H4 (cell line): ENCODE measurements at places on chromosomes 4 and X.

DNA sequence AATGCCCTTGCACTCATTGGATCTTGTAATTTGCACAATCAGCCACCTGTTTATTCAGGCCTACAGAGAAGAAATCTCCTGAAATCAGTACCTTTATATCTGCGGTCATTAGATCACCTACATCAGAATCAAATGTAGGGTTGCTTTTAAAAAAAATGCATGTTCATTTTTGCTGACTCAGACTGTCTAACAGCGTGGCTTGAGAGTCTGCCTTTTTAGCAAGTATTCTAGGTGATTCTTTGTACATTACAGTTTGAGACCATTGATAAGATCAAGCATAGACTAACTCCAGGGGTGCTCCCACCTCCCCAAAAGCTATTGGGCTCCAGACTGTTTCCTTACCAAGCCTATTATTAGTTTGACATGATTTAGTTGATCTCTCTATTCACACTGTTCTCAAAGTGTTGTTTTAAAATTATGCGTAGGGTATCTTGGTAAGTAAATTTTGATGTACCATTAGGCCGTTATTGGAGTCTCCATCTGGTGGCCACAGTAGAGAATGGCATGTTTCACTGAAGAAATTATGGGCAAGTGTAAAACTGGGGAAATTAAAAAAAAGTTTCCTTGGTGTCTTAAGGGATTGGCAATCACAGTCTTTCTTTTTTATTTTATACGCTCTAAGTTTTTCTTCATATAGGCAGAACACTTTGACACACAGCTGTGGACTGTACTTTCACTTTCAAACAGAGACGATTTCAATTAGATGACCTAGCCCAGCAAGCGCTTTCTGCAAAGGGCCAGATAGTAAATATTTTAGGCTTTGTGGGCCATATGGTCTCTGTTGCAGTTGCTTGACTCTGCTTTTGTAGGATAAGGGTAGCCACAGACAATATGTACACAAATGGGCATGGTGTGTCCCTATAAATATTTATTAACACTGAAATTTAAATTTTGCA lies 33.7 kb upstream of the MSL3 start:
- peak; percentile 11 for DNase-seq

DNA sequence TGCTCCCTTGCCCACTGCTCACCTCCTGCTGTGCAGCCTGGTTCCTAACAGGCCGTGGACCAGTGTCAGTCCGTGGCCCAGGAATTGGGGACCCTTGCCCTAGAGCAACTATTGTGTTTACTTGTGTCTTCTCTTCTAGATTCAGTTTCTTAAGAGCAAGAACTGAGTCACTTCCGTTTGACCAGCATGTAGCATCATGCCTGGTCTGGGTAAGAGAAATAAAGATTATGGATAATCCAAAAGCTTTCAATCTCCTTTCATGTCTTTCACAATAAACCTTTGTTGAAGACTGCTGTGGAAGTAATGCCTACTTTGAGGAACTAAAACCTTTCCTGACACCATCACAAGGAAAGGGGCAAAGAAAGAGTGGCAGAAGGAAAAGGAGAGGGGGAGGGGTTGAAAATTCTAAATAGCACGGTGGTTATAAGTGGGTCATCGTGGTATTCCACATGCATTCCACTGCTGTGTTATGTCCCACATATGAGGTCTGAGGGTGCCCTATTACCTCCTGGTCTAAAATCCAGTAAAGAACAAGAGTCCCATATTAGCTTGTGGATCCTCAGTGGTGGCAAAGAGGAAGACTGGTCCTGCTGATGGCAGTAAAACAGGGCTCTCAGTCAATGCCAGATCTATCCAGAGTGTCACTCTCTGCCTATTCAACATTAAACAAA lies 133.4 kb downstream of the RASL11B start:
- no peak for DNase-seq

- DNase-seq = peak; percentile 35
These were observed 136.2 kb downstream of the TBC1D19 start for GRCh38 chr4:26719954-26720552.

- DNase-seq = no peak
These were observed 338.1 kb downstream of the DHRSX start for GRCh38 chrX:2162695-2163094.

- peak; percentile 46 for DNase-seq
These were observed 464 bp downstream of the RAP1GDS1 start for GRCh38 chr4:98261405-98262291.

GRCh38 chr4:4870576-4871241 lies 11.2 kb downstream of the MSX1 start:
- no peak for DNase-seq

- DNase-seq = no peak
These were observed 139.3 kb downstream of the TLL1 start for GRCh38 chr4:166012129-166013030.

GRCh38 chr4:169159624-169160171 lies 111.1 kb downstream of the SH3RF1 start:
- DNase-seq = no peak

GRCh38 chr4:103018391-103019307 lies 856 bp downstream of the SLC9B1 start:
- DNase-seq = peak; percentile 15

DNA sequence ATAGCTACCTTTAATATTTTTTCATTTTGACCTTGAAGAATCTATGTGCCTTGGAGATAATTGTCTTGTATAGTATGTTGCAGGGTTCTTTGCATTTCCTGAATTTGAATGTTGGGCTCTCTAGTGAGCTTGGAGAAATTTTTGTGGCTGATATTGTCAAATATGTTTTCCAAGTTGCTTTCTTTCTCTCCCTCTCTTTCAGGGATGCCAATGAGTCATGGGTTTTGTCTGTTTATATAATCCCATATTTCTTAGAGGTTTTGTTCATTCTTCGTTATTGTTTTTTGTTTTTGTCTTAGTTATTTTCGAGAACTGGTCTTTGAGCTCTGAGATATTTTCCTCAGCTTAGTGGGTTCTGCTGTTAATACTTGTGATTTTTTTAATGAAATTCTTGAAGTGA lies 20.7 kb downstream of the RAB40AL start:
- DNase-seq = no peak

DNA sequence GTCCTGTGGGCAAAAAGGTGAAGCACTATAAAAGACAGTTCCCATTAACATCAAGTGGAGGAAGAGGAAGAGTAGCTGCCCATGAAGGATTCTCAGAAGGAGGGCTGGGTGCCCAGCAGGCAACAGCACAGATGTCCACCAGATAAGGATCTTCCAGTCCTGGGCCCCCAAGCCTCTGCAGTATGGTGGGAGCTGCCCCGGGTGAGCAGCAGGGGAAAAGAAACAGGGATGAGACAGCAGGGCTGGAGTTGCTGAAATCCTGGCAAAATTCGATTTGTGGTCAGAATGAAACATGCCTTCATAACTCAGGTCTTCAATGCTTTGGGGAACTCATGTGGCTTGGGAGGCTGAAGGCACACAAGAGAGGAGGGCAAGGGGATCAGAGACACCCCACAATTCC lies 94.6 kb downstream of the RASL11B start:
- DNase-seq = no peak

DNA sequence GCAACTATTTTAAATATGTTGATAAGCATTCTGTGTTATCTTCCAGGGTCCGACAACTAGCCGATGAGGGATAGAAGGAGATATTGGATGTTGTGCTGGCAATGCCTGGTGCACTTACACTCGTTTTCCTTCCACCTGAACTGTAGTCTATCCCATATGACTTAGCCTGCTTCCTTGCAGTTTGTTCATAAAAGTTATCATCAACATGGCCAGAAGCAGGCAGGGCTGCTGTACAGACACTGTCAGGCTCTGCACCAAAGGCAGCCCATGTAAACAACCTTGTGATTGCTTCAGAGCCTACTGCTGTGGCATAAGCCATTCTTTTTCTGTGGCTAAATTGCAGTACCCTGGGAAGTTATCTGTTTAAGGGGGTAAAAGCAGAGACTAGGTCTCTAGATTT lies 1.6 kb downstream of the MAPK10 start:
- DNase-seq = peak; percentile 42

GRCh38 chr4:58453956-58454355 lies 1343.8 kb upstream of the IGFBP7 start:
- no peak for DNase-seq

- DNase-seq = no peak
These were observed 78.7 kb upstream of the PDE5A start for GRCh38 chr4:119707336-119707735.

DNA sequence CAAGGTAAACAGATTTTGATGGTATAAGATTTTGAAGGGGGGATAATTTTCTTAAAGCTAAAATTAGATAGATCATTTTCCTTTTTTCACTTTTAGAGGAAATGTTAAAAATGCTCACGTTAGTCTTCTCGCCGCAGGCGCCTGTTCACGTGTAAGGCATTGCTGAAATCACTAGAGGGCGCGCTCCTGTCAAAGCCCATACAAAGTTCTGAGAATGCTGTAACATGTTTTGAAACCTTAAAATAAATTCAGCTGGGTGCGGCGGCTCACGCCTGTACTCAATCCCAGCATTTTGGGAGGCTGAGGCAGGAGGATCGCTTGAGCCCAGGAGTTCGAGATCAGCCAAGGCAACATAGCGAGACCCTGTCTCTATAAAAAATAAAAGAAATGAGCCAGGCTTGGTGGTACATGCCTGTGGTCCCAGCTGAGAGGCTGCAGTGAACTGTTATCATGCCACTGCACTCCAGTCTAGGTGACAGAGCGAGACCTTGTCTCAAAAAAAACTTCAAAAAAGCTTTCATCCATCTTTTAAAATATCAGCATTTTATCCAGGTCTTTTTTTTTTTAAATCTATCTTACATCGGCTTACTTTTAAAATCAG lies 138.0 kb downstream of the RBMX2 start:
- peak; percentile 40 for DNase-seq

DNA sequence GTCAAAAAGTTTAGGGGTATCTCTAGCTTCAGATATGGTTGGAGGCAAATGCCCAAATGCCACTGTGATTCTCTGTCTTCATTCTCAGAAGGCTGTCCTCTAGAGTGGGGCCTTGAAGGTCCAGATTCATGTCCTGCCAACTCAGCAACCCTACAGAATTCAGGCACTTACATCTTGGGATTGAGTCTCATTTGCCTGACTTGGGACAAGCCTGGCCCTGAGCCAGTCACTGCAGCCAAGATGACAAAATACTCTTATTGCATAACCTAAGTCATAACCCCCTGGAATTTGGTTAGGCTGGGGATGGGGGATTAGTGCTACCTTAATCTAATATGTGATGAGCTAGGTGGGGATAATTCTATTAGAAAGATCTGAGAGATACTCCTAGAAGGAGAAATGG lies 100.5 kb downstream of the AREG start:
- DNase-seq = no peak

DNA sequence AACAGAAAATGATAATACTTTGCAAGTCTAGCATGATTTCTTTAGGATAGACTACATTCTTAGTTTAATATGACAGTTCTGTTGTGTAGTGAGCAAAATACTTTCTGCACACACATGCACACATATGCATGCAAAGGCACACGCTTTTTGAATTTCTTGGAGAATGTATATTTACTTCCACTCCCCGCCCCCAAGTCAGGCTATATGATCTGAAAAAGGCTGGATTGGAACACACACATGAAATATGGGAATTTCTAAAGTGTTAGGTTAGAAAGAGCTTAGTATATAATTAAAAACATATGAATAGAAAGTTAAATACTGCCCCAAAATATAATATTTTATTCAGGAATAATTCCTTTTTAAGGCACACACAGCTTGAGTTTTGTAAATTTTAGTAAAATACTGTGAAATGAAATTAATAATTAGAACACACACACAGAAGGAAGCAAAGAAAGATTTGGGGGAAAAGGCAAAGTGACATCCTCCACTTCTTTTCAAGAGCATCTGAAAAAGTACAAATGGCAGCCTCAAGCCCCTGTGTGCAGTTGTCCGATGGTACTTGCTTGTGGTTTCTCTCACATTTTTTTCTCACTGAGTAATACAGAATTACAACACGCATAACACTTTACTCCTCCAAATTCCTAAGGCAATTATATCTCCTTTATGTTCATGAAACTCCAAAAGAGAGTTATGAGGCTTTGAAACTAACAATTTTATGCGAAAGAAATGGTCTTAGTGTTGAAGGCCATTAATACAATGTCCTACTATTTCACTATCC lies 228.9 kb upstream of the ETNPPL start:
- DNase-seq = peak; percentile 55

GRCh38 chr4:5424901-5425300 lies 283.5 kb downstream of the EVC2 start:
- no peak for DNase-seq

GRCh38 chr4:47043821-47044220 lies 12.5 kb downstream of the GABRB1 start:
- no peak for DNase-seq

DNA sequence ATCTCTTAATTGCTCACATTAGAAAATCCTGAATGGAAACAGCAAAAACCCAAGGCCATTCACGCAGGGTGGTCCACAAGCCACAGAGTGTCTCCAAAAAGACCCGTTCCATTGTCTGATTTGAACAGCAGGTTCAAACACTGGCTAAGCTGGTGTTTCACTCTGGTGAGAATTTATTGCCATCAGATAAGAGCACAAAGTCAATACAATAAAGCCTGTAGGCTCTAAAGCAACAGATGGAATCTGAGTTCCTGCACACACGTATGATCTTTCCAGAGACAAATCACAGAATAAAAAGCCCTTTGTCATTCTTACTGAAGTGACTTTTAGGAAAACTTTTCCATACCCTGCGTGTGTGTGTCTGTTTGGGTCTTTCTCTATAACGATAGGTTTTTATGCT lies 5.1 kb upstream of the SFRP2 start:
- DNase-seq = no peak

DNA sequence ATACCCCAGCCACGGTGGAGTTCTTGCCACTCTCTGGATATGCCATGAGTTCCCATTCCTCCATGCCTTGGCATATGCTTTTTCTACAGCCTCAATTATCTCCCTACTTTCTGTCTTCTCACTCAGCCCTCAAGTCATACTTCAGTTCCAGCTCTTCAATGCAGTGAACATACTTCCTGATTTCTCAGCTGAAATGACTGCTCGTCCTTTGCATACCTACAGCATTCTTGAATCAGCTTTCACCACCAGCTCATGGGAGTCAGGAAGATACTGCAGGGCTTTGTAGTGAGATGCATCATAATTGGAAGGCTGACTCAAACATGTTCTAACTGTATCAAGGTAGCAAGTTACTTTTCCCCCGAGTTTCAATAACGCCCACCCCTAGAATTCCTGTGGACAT lies 118.4 kb downstream of the APBB2 start:
- DNase-seq = no peak

DNA sequence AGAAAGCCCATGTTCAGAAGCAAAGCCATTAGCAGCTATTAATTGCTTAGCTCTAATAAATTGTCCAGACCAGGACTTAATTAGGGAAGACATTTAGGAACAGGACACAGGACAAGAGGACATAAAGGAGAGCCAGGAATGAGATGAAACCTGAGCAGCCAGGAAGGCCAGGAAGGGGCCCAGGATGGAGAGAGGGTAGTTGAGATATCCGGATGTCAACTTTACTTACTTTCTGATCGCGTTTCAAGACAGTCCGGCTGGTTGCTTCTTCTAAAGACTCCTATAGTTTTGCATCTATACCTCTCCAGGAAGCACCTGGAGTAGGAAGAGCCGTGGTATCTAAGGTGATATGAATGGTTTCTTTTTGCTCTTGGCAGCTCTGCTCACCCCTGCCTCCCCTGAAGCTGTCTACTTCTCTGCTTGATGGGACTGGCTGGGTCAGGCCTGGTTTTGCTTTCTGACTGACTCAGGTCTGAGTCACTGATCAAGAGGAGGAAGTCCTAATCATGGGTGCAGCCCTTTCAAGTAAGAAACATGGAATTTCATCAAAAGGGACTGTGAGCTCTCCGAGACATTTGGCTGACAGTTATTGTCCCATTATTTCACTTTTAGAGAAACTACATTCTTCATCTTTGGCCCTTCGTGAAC lies 733.3 kb downstream of the RPA4 start:
- peak; percentile 21 for DNase-seq

GRCh38 chr4:93444860-93445259 lies 383.7 kb upstream of the ATOH1 start:
- peak; percentile 7 for DNase-seq
